Activated T-helper 1 cell treated with anti-CD3 and anti-CD28 coated beads, Interleukin-12 subunit alpha, Interleukin-12 subunit beta, Interleukin-2, Interleukin-4 antibody, amounts not matched to agents 30 ng/mL and 10 ng/mL and 1 ng/mL, durations not matched to agents 14 hours and 24 hours and 36 hours (primary cell): ENCODE measurements at places on chromosomes 3 and 15.

DNA sequence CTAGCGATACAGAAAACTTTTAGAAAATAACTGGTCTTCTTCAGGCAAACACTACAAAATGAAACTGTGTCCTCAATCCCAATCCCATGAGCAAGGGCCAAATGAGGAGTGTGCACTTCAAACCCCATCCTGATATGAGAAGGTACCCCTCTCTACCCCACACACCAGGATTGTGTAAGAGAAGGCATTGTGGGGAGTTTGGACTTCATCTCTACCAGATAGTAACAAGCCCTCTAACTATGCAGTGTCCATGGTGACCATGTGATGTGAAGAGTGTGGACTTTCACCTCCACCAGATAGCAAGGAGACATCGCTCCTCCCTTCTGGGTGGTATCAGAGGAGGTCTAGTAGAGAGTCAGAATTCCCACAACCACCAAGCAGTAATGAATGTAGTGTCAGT lies 769.3 kb downstream of the MECOM start:
- DNase-seq: no peak

GRCh38 chr3:153291059-153291685 lies 129.1 kb downstream of the RAP2B start:
- DNase-seq: no peak

DNA sequence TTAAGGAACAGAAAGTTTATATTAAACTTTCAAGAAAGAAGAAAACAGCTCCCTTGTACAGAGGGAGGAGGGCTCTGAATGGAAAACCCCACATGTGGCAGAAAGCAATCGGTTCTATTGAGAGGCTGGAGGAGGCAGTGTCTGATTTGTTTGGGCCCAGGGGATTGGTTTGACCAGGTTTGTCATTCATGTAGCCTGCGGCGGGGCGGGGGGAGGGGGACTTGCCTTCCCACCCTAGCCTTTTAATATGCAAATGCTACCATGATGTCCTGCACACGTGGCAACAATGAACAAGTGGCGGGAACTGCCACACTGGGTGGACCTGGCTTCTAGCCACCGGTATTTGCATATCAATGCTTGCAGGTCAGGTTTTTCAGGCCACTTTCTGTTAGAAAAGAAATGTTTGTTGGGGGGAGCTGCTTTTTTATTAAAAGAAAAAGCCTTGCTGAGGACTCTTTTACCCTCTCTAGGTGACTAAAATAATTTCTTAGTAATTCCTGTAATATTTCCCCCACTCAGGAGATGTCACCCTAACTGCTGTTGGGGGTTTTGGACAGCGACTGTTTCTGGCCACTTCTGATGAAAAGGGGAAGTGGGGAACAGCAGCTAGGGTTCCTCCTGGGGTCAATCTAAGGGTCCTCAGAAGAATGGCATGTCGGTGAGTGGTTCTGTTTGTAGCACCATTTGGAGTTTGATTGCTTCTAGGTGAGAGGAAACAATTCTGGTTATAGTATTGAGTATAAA lies 691.2 kb downstream of the TBL1XR1 start:
- no peak for DNase-seq

GRCh38 chr3:140733623-140734022 lies 55.8 kb downstream of the TRIM42 start:
- DNase-seq: no peak

DNA sequence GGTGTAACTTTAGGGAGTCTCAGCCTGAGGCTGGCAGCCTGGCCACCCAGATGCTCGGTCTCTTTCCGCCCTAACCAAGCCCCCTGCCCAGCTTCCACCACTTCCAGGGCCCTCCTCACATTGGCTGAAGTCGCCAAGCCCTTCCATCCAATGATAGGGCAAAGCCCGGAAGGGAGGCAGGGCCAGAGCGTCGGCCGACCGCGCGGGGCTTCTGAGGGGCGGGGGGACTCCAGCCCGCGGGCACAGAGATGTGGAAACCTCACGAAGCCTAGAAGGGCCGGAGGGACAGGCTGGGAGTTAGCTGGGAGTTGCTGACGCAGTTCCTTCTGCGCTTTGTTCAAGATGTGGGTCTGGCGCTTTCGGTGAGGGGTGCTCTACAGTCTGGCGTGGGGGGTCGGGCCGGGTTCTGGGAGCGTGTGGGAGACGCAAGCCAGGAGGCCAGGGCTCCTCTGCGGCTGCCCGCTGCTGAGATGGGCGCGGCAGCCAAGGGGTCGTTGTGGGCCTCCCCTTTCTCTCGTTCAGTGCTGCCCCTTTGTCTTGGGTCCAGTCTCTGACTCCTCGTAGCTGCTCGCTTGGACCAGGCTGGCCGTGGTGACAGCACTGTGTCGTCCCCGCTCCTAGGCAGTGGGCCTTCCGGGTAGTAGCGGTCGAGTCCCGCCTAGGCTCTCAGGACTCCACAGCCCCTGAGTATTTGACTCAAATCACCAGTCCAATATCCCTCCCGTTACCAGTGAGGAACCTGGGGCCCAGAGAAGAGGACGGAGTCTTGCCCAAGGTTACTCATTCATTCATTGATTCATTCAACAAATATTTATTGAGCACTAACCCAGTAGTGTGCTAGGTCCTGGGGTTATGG lies at the start of gene ZNF660:
Gene ZNF660, plus strand, starts transcription at position 319 of the 856 bp plus-strand sequence. CDS start 9,230 bp downstream, outside the sequence.
- no peak for DNase-seq

DNA sequence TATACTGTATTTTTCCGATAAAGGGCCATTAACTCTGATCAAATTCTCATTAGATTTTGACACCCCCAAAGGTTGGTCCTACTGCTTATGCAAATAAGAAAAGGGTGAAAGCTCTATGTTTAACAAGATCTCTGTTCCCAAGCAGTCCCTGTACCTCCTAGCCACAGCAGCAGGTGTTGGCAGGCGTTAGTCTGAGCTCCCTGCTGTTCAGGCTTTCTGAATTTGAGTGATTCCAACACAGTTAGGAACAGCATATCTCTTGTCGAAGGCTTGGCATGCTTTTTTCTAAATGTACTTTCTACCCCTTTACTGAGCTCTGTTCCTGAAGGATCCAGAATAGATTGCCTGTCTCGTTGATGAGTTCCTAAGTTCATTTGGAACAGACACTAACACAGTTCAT lies 42.3 kb downstream of the MITF start:
- no peak for DNase-seq

DNA sequence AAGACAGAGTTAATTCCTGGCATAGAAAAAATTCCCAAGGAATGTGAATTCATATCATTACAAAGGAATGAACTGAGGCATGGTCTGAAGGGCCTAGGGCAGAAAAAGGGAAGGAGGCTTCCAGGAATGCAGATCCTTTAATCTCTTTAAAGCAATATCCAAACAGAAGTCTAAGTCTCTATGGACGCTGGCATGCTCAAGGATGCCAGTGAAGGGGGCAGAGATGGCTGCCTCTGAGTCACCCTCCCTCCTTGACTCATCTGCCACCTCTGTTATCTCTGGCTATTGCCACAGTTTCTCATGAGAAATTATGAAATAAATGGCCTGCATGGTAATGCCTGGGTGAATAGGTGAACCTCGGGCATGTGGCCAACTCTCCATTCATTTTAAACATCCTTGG lies 96.3 kb upstream of the BCL6 start:
- no peak for DNase-seq

DNA sequence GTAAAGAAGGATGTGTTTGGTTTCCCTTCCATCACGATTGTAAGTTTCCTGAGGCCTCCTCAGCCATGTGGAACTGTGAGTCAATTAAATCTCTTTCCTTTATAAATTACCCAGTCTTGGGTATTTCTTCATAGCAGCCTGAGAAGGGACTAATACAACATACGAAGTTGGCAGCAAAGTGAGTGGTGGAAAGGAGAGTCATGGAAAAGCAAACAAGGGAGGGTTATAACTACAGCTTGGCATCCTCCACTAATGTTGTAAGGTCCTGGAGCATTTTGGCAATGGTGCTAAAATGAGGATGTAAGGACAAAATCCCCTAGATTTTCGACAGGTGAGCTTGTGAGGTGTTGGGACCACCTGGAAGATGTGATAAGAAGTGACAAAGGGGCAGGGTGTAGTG lies 5.8 kb upstream of the TMEM41A start:
- DNase-seq: no peak

DNA sequence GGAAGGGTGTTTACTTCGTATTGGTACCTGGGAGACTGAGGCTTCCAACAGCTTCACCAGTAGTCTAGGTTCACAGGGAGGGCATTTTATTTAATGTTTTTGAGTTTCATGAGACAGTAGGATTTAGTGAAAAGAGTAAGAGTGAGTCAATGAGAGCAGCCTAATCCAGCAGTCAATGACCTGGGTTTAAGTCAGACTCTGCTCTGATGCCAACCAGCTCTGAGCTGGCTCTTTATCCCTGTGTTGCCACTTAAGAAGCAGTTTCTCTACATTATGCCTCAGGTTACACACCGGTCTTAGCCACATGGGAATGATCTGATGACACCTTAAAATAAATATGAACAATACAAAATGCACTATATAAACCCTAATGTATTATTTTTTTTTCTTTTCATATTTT lies 59.4 kb upstream of the KCNMB2 start:
- no peak for DNase-seq

DNA sequence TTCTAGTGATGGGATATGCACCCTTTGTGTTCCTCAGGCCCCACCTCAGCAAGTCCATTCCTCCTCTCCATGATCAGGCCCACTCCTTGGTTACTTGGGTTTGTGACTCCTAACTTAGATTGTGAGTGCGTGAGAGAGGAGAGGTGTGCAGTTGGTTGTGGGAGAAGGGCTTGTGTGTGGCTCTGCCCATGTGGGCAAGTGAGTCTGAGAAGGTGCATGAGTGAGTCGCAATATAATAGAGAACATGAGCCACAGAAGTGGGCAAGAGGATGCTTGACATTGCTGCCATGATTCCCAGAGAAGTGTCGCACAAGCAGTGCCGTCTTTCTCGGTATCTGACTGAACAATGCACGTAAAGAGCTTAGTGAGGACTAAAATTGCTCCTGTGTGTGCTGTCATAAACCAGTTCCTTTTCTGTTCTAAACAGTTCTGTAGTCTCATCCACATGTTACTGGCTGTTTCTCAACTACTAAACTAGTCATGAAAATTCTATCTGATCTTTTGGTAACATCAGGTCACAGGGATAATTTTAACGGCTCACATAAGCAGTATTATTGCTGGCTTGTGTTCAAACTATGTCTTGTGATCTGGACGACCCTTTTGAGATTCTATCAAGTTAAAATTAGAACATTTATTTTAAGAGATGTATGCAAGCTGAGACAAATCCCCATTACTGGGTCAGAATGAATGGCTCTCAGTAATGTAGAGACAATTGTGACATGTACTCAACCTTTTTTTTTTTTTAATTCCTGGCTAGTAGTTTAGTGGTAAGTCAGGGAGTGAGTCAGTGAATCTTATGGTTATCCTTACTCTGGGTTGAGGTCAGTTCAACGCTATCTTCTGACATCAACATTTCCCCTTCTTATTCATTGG lies 25.6 kb downstream of the GYG1 start:
- DNase-seq: no peak

GRCh38 chr3:4688411-4688810 lies 195.3 kb downstream of the ITPR1 start:
- no peak for DNase-seq

DNA sequence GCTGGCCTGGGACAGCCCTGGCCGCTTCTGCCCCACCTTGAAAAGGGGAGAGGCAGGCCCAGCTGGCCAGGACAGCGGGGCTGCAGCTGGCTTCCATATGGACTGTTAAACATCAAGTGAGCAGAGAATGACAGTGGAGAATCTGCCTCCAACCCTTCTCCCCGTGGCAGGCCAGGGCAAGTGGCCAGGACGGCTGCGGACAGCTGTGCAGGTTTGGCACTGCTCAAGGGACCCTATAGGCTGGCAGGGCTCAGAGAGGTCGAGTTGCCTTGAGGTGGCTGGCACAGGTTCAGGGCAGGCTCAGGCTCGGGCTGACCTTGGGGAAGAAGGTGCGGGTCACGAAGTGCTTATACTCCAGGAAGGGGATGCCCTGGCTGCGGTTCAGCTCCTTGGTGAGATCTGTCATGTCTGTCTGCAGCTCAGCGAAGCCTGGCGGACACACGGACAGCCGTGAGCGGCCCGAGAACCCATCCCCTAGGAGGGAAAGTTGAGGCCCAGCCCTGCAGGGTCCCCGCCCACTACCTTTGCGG lies 24.3 kb downstream of the H1-8 start:
- no peak for DNase-seq

- no peak for DNase-seq
These were observed 81.8 kb upstream of the MLF1 start for GRCh38 chr3:158489181-158489580.

GRCh38 chr3:181716966-181717365 lies 5.2 kb downstream of the SOX2 start:
- no peak for DNase-seq

DNA sequence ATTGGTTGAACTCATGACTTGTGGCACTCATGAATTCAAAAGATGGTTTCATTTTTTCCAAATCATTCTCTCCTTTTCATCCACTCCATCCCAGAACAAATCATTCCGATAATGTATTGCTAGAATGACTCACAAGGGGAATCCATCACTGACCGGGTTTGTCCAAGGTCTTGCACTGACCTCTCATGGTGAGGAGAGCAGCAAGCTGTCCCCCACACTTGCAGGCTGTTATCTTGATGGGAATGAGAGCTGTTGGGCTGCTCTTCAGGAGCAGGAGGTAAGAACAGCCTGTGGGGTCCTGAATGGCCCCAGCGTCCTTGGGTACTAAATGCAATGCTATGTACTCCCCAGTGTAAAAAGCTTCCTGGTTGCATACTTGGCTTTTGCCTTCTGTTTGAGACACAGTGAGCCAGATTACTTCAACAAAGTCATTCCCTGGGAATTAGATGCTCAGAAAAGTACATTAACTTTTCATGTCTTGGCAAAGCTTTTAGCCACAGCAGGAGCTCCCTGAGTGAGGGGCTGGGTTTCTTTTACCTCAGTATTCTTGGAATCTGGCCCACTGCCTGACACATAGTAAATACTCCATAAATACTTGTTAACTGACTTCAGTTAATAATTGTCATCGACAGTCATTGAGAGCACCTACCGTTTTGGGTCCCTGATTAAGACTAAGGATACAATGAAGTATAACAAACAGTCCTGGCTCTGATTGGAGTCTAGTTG lies 24.1 kb downstream of the CCNL1 start:
- DNase-seq: no peak

- no peak for DNase-seq
These were observed 176.2 kb upstream of the TOPAZ1 start for GRCh38 chr3:44065311-44066094.

GRCh38 chr3:117728226-117728625 lies 1018.6 kb downstream of the TUSC7 start:
- DNase-seq: no peak

DNA sequence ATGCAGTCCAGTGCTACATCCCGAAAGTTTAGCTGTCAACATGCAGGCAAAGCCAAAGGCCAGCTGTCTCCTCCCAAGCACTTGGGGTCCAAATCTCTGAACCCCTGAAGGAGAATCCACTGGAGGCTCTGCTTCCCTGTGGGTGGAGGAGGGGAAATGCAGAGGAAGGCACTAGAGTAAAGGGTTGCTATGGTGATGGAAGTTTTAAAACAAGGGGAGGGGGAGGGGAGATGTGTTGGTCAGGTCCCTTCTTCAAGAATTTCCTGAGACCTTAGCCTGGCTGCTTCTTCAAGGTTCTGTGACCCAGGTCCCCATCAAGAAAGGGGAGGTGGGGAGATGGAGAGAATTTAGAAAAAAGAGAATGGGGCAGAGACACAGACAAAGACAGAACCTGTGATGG lies 2.3 kb downstream of the CAMKV start:
- no peak for DNase-seq
